ENCODE measurements at places on chromosomes 5 and 9.
A peak's percentile ranks its signal among the peaks of the same experiment; 100 is the strongest.

GRCh38 chr5:89267788-89268187 lies 384.8 kb upstream of the MEF2C start:
- no peak for DNase-seq

DNA sequence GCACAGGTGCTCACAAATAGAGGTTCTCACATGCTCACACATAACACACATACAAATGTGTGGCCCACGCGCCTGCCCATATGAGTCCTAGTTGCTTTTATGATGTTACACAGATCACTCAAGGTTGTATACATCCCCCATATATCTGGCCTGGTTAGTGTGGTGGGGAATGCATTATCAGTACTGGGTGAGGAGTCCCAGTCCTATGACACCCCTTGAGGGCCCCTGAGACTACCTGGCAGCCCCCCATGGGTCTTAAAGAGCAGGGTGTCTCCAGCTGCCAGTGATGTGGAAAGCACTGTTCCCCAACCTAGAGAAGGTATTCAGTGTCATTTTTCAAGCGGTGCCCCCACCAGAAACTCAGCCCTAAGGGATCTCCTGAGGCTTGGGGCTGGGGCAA lies 2.8 kb upstream of the HAND1 start:
- no peak for DNase-seq

GRCh38 chr5:12870872-12871539 lies 966.8 kb upstream of the CTNND2 start:
- no peak for DNase-seq

GRCh38 chr5:151612689-151613427 lies 21.7 kb upstream of the FAT2 start:
- DNase-seq: no peak

- DNase-seq: no peak
Measured at GRCh38 chr9:71791875-71792274, 23.6 kb upstream of the CEMIP2 start.

DNA sequence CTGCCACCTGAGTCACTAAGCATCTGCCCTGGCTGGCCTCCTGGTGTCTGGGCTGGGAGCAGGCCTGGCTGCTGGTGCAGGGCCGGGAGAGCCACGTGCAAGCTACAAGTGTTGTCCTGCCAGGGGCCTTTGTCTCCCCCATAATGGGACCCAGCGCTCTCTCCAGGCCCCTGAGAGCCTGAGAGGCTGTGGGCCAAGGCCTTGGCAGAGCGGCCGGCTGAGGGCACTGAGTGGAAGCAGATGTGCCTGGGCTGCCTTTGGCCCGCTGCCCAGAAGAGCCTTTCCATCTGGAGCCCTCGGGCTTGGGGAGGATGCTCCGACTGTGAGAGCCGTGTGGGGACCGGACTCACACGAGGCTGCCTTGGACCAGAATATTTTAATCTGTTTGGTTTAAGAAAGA lies 185.5 kb downstream of the RGS3 start:
- no peak for DNase-seq

DNA sequence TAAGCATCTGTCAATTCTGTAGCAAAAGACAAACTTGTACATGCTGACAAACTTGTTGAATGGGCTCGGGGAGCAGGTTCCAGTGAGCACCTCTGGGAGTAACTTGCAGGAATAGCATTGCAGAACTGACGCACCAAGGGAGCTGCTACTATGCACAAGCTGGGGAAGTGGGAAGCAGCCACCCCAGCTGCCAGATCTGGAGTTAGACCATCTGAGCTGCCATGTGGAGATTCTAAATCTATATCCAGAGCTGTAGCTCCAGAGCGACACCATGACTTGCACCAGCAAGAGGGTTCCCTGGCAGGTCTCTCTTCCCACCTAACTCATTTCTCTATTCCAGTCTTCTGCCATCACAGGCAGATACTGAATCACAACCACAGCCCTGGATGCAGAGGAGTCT lies 346.0 kb upstream of the PANK3 start:
- DNase-seq: no peak

GRCh38 chr5:82259172-82259800 lies 18.9 kb downstream of the RPS23 start:
- DNase-seq: no peak

DNA sequence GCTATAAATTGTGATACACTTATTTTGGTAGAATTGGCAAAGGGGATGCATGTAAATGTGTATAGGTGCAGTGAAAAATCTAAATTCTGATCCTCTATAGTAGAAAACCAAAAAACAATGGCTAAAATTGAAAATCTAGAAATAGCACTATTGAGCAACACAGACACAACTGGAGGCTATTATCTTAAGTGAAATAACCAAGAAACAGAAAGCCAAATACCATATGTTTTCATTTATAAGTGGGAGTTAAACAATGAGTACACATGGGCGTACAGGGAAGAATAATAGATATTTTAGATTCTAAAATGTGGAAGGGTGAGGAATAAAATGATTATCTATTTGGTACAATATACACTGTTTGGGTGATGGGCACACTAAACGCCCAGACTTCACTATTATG lies 183.2 kb upstream of the TUSC1 start:
- no peak for DNase-seq

DNA sequence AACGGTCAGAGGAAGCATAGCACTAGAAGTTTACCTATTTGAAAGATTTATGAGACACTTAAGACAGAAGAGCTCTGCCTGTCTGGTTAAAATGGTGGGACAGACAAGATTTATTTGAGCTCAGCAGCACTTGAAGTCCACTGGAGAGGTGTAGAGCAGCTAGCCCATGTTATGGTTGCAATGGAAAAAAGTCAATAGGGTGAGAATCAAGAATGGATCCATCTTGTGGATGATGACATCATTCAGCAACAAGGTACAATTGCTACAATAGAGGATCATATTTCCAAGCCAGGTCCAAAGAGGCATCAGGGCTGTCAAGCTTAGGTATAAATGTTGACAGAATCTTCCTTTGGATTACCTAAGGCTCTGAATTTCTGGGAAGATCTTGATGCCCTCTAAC lies 21.1 kb upstream of the ZNF131 start:
- DNase-seq: no peak

DNA sequence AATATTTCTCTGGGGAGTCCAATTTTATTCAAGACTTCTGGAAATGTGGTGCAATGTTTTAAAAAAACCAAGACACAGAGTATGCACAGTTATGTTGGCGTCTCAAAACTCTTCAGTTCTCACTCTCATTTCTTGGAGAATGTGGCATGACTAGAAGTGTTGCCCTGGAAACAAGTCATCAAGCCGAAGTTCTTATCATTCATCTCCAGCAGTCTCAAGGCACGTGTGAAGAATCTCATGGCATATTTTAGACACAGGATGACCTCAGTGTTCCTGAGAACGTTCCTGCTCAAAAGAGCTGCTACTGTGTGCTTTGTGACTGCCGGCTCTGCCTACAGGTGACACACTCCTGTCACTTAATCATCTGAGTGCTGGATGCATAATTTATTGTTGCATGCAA lies 147.4 kb upstream of the IRX4 start:
- no peak for DNase-seq

- DNase-seq: no peak
Measured at GRCh38 chr5:32583582-32584232, 1.6 kb upstream of the SUB1 start.

GRCh38 chr5:90916947-90917800 lies 358.6 kb downstream of the ADGRV1 start:
- no peak for DNase-seq

GRCh38 chr9:13941714-13942113 lies 372.2 kb downstream of the NFIB start:
- DNase-seq: no peak

DNA sequence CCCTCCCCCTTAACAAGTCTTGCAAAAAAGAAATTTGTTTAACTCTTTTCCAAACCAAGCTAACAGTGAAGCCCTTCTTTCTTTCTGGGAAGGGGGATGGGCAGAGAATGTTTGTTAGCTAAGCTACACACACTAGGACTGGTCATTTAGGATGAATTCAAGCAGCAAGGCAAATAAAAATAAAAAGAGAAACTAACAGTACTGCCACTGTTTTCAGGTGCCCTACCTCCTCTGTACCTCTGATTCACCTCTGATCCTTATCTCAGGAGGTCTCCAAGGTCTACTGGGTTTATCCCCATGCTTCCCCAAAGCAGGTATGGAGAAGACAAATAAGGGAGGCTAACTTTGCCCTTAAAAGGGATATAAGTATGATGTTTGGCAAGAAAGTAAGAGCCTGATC lies 52.9 kb downstream of the ELL2 start:
- DNase-seq: no peak

DNA sequence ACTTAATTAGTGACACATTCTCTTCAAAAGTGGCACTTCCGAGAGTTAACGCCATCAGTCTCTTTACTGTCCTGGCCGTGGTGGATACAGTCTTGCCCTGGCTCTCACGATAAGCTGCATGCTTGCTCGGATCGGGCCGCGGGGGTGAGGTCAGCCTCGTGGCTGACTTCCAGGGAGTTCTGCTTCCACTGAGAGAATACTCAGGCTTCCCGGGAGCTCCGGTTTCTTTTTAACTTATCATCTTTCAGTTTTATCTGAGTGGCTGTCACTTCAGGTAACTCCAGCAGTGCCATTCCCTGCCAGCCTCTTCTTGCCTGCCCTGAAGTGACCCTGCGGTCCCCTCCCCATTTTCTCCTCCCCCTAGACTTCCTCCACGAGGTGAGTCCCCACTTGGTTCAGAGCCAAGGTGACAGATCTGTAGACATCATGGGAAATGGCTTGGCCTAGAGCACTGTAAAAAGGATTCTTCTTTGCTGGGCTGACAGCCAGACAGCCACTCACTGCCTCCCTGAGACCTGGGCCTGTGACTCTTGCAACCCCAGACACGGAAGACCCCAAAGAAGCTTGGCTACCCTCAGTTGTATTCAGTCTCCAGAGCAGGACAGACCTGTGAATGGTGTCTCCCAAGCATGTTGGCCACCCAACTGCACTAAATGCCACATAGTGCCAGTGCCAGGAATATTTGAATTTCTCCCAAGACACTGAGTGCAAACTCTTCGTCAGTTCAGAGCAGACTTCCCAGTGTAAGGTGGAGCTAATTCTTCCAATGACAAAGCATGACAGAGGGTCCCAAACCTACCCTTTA lies 95.1 kb downstream of the DAPK1 start:
- DNase-seq: no peak

GRCh38 chr9:130668196-130668595 lies 3.8 kb downstream of the PRDM12 start:
- no peak for DNase-seq

DNA sequence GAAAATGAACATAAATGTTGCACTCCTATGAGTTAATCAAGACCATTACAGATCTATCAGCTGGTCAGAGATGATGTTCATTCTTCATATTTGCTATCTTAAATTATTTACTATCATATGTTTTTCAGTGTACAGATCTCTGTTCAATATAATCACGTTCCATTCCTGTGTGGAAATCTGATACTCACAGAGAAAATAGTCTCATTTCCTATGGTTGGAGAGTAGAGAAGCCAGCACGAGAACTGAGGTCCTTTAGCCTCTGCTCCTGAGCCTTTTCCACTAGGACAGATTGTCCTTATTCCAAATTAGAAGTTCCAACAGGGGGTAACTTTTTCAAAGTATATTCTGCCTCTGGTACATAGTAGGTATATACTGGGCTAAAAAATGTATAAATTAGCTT lies 29.2 kb downstream of the UGCG start:
- no peak for DNase-seq

- no peak for DNase-seq
Measured at GRCh38 chr5:82512025-82512424, 233.9 kb upstream of the RPS23 start.

GRCh38 chr9:134730761-134731496 lies 89.3 kb downstream of the COL5A1 start:
- DNase-seq: no peak

DNA sequence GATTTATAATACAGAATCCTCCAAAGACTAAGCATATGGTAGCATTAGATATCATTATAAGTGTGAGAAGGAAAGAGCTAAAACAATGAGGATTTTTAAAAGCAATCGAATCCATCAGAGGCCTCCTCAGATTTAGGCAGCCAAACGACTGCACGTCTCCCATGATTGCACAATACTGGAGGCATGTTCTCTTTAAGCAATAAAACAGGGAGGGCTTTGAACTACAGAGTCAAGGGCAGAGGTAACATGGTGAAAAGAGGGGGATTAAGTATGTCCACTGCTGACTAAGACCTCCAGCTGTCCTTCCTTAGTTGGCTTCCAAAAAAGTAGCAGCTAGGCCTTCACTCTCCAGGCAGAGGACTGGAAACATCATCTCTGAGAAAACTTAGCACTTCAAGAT lies 298.7 kb upstream of the RGMB start:
- DNase-seq: no peak

DNA sequence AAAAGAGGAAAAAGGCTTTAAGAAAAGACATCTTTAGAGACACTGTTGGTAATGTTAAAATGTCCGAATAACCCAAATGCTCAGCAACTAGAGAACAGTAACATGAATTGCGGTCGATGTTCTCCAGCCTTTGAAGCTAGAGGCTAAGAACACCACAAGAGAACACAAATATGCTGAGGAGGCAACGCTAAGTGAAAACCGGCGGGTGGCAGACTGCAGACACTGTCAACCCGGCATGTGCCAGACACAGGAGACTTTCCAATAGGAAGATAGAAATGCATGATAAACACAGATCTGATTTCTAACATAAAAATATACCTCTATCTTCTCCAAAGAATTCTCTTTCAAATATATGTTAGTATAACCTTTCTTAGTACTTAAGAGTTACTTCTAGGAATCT lies 18.4 kb upstream of the DDX41 start:
- DNase-seq: no peak

GRCh38 chr5:83029-83428 lies 8.9 kb upstream of the PLEKHG4B start:
- no peak for DNase-seq

DNA sequence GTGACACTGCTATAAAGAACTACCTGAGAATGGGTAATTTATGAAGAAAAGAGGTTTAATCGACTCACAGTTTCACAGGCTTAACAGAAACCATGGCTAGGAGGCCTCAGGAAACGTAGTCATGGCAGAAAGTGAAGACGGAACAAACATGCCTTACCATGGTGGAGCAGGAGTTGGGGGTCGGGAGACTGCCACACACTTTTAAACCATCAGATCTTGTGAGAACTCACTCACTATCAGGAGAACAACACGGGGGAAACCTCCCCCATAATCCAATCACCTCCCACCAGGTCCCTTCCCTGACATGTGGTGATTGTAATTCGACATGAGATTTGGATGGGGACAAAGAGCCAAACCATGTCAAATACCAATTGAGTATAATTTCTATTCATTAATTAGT lies 2392.6 kb upstream of the C9orf72 start:
- peak; percentile 54 for DNase-seq

DNA sequence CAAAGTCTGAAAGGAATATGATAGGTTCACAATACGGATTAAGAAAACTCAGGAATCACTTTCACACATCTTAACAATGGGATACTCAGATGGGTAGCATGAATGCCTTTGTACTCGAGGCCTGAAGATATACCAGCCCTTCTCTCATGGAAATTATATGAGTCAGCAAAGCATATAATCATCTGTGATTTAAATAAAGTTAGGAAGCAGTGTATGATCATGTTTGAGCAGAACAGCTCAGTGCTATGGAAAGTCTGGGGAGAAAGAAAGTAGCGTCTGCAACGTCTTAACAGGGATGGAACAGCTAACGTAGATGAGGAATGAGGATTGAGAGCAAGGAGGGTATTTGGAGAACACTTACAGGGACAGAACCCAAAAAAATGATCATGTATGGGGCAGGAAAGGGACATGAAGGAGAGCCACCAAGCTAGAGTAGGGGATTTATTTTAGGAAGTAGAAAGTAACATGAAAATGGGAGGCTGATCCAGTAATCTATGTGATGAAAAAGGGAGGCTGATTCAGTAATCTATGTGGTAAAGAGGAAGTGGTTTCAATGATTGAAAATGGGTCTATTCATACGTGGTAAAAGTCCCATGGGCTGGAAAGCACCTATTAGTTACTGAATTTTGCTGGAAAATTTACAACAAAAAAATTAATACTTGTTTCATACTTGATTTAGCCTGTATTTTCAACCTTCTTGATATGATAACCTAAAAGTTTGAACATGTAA lies 85.9 kb downstream of the GNA14 start:
- DNase-seq: no peak
